ENCODE measurements at places on chromosomes 5 and 9. TPM values are rescaled to one million over a fixed set of nuclear protein-coding genes. Genes with fewer than 3 reads are reported as not detected.

TSSK1B gene
- not detected for total RNA-seq

TAF11L6 gene
- not detected for total RNA-seq

GRCh38 chr9:115969096-115969495 is 184.5 kb upstream of the PAPPA start:
- no peak overlapping the region for H3K4me3 ChIP-seq
- H3K27me3 ChIP-seq = no peaks in the 10 kb centered on the region
- no peaks in the 10 kb centered on the region for H3K4me1 ChIP-seq
- no peaks in the 10 kb centered on the region for H3K36me3 ChIP-seq
- no peak overlapping the region for H3K27ac ChIP-seq

DNA sequence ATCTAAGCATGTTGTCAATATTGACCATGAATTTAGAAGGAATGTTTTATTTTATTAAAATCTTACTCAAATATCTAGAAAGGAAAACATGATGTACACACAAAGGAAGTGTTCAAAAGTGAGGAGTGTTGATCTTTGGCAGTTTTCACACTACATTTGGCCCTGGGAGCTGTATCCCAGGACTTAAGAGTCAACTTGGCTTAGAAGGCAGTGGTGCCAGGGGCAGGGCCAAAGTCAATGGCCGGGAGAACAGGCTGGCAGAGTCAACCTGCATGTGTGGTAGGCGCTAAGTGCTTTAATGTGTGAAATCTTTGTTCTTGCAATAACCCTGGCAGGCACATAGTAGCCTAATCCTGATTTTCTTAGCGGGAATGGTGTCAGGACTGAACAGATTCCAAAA is 228.4 kb downstream of the TENT4A start:
- no peaks in the 10 kb centered on the region for H3K36me3 ChIP-seq
- no peaks in the 10 kb centered on the region for H3K27me3 ChIP-seq
- no peak overlapping the region for H3K27ac ChIP-seq
- no peak overlapping the region for H3K4me3 ChIP-seq

DNA sequence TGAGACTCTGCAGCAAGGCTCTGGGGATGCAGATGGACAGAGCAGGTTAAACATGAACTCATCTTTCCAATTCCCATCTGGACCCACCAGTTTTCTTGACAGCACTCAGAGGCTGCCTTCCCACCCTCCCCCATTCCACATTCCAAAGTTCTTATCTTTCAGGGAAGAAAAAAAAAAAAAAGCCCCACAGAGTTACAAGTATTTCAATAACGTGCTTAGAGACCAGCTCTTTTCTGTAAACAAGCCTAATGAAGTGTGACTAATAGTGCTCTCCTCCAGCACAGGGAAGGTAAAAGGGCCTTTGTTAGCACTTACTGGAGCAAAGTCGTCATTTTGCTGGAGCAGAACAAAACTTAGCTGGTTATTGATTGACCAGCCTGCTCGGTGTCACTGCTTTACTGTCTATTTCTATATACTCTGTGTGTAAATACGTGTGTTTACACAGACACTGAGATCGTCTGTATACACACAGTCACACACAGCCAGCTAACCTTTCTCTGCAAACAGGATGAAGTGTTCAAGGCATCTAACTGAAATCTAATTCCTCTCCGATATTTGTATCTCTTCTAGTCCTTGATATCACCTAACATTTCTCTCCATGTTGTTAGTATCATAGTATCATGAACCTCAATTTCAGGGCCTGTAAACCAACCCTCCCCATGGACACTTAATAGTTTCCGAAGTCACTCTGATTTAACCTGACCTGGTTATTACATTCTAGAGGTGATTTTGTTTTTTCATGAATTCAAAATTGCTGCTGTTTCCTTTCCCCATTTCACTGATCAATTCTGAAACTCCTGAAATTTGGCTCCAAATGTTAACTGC is 84.9 kb downstream of the ZNF608 start:
- peaks cover 63% of the 10 kb centered on the region for H3K4me1 ChIP-seq
- DNase-seq = peak; percentile 61
- no peaks in the 10 kb centered on the region for H3K27me3 ChIP-seq
- peak overlapping the region; percentile 61 for H3K27ac ChIP-seq
- no peak overlapping the region for H3K4me3 ChIP-seq
- no peaks in the 10 kb centered on the region for H3K36me3 ChIP-seq

DNA sequence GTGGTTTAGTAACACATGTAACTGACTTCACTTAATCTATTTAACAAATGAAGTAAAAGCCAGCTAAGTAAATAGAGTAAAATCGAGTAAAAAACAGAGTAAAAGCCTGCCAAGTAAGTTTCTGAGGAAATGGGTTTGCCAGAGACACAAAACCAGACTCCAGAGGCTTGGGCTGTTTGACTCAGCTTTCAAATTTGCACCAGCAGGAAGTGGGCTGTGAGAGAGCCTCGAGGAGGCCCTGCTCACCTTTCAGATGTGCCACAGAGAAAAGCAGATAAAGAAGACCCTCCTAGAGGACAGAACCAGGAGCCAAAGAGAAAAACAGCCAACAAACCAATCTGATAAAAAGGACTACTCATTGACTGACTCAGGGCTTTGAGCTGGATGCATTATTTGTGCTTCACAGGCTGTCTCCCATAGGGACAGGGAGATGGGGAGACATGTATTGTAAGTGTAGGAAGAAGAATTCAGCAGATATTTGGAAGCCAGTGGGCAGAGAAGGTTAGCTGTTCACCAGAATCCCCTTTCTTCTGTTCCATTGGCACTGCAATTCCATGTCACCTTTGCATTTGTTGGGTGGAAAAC is 14.4 kb upstream of the AMACR start:
- no peak overlapping the region for H3K4me3 ChIP-seq
- H3K27ac ChIP-seq = peak overlapping the region; percentile 66
- no peaks in the 10 kb centered on the region for H3K27me3 ChIP-seq
- no peaks in the 10 kb centered on the region for H3K36me3 ChIP-seq
- H3K4me1 ChIP-seq = no peaks in the 10 kb centered on the region

LCN15 gene
- total RNA-seq = not detected

DNA sequence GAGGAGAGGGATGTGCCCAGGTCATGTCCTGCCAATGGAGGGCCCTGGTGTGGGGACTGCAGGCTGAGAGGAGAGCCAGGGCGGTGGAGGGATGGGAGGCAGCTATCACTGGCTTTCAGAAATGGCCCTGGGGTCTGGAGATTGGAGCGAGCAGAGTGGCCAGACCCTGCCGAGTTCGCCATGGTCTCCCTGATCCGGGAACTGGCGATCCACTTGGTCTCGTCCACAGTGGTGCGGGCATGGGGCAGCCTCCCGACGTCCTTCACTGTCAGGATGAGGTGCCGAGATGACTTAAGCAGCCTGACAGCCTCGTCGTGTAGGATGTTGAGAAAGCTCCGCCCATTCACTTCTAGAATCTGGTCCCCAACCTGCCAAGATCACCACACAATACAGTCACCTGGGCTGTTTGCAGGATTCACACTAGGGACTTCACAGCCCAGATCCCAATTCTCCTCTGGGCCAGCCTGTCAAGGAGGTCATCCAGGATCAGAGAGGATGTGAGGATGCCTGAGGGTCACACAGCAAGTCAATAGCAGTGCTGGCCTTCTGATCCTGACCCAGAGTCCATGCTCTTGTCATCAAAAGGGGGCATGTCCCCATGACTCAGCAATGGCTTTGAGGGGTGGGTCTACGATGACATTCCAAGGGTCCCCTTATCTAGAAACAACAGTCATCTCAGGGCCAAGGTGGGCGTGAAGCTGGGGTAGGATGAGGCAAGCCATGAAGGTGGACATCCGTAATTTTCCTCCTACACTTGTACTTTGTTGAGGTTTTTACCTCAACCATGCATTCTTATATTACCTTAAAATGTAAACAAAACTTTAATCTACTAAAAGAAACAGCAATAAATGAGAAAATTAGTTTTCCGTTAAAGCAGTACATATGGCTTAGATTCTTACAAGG is 38.5 kb upstream of the AKNA start:
- H3K27ac ChIP-seq = no peak overlapping the region
- H3K4me1 ChIP-seq = no peaks in the 10 kb centered on the region
- no peaks in the 10 kb centered on the region for H3K27me3 ChIP-seq

PDE8B gene
- 3.6 TPM for total RNA-seq

- no peak overlapping the region for H3K4me3 ChIP-seq
- H3K36me3 ChIP-seq = no peaks in the 10 kb centered on the region
- no peaks in the 10 kb centered on the region for H3K27me3 ChIP-seq
Observed at GRCh38 chr5:103424453-103425205, 138.0 kb downstream of the NUDT12 start.

VPS13A gene
- 30.6 TPM for total RNA-seq

COMMD10 gene
- 30.8 TPM for total RNA-seq

- peaks cover 22% of the 10 kb centered on the region for H3K4me1 ChIP-seq
- peaks cover 20% of the 10 kb centered on the region for H3K36me3 ChIP-seq
- no peaks in the 10 kb centered on the region for H3K27me3 ChIP-seq
- H3K4me3 ChIP-seq = peak overlapping the region; percentile 66
Observed at GRCh38 chr9:72363908-72364678, 915 bp downstream of the ZFAND5 start.

DNA sequence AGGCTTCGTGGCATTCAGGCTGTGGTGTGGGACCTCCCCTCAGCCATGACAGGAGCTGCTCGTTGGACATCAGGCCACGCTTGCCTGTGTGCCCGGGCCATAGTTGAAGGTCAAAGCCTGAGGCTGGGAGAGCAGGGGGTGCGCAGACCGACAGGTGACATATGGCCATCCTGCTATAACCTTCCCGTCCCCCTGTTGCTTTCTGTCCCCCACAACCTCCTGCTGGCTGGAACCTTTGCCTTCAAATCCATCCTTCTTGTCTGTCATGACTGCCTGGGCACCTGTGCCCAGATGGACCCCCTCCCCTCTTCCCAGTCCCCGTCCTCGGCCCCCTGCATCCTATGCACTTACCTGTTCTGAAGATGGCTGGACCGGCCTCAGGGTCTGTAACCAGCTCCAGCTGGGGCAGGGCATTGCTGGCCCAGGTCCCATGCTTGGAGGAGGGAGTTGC is 83.2 kb downstream of the WNK2 start:
- H3K27ac ChIP-seq = no peak overlapping the region
- no peak for DNase-seq

- peaks cover 24% of the 10 kb centered on the region for H3K27me3 ChIP-seq
- H3K36me3 ChIP-seq = no peaks in the 10 kb centered on the region
- no peak overlapping the region for H3K27ac ChIP-seq
Observed at GRCh38 chr5:179163236-179164155, 103.3 kb downstream of the ZNF354C start.

- no peaks in the 10 kb centered on the region for H3K36me3 ChIP-seq
- H3K4me1 ChIP-seq = no peaks in the 10 kb centered on the region
- H3K4me3 ChIP-seq = no peak overlapping the region
- DNase-seq = no peak
Observed at GRCh38 chr9:130110166-130110565, 56.5 kb downstream of the GPR107 start.

DNA sequence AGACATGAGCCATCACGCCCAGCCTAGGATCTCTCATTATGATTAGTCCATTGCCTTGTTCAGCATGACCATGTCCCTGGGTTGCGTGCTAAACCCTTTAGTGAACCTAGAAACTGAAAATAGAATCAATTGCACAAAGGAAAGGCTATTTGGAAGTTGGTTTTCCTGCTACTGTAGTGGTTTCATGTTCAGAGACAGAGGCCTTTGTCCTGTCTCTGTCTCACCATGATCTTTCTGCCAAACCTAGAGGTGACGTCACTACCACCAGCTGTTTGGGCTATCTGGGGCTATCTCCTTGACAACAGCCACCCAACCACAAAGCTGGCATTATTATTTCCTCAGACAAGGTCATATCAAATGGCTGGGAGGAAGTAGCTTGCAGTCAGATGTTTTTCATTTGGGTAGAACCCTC is 4.0 kb upstream of the CDK5RAP2 start:
- H3K27ac ChIP-seq = no peak overlapping the region
- no peaks in the 10 kb centered on the region for H3K27me3 ChIP-seq
- DNase-seq = no peak
- no peak overlapping the region for H3K4me3 ChIP-seq
- H3K36me3 ChIP-seq = no peaks in the 10 kb centered on the region
- peaks cover 4% of the 10 kb centered on the region for H3K4me1 ChIP-seq

OTP gene
- not detected for total RNA-seq

All from left lung (tissue), 14 donors.